ENCODE measurements at places on chromosomes 16 and 17.

GRCh38 chr17:82204831-82205719 is 7.6 kb downstream of the CCDC57 start:
- DNase-seq: peak; percentile 20

DNA sequence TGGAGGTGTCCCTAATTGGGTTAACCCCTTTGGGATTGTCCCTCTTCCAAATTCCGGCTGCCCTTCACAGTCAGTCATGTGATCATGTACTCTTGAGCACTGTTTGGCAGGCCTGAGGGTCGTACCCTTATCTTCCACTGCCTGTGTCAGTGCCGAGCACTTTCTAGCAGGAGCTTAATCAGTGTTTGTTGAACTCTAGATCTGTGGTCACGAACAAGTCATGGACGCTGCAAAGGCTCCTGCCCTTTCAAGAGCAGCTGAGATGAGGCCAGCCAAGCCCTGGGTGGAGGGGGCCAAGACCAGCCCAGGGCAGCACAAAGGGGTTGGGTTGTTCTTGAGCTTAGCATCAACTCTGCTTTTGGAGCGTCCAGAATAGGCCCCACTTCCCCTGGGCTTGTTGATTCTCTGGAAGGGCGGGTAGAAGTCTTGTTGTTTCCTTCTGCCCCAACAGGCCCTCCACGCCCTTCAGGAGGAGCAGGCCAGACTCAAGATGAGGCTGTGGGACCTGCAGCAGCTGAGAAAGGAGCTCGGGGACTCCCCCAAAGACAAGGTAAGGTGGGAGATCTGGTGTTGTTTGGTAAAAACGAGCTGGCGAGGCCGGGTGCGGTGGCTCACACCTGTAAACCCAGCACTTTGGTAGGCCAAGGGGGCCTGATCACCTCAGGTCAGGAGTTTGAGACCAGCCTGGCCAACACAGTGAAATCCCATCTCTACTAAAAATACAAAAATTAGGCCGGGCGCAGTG is 5.3 kb downstream of the IFI35 start:
- no peak for DNase-seq

GRCh38 chr16:736936-737481 is 3.8 kb downstream of the CIAO3 start:
- DNase-seq: no peak

- no peak for DNase-seq
Observed at GRCh38 chr17:2755891-2756724, 6.7 kb upstream of the CCDC92B start.

DNA sequence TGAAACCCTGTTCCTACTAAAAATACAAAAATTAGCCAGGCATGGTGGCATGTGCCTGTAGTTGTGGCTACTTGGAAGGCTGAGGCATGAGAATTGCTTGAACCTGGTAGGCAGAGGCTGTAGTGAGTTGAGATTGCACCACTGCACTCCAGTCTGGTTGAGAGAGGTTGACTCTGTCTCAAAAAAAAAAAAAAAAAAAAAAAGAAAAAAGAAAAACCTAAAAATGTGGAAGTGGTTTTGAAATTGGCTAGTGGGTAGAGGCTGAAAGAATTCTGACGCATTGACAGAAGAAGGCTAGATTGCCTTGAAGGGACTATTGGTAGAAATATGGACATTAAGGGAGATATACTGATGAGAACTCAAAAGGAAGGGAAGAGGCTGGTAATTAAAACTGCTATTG is 33.6 kb upstream of the CPPED1 start:
- DNase-seq: no peak

DNA sequence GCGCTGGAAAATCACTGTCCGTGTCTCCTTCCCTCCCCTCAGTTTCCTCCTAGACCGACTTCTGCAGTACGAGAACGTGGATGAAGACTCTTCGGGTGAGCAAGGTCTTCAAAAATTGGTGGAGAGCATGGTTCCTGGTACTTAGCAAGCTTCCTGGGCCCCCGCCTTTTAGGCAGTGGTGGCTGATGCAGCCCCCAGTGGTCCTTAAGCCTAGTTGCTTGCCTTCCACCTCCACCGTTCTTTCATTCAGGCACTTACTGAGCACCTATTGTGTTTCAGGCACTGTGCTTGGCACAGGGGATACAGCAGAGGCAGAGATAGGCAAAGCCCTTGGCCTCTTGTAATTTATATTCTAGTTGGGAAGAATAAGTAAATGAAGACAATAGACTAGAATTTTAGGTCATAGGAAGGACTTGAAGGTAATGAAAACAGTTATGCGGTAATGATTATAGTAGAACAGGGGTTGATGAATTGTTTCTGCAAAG is 767 bp downstream of the INO80E start:
- DNase-seq: no peak

DNA sequence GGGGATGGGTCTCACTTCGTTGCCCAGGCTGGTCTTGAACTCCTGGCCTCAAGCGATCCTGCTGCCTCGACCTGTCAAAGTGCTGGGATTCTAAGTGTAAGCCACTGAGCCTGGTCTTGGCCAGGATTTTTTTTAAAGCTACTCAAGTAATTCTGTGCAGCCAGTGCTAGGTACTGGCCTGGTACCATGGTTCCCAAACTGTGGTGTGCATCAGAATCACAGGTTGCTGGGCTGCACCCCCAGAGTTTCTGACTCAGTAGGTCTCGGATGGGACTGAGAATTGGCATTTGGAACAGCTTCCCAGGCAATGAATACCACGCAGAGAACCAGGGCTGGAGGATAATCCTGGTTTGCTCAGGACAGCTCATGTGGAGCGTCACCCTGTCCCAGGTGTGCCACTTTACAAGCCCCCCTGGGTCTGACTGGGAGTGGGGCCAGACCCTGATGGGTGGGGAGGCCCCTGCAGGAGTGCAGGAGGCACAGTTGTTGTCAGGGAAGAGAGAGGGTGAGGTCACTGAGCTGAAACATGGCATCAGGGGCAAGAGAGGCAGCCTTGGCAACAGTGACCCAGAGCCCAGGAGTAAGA is 10.7 kb upstream of the MRPS23 start:
- DNase-seq: no peak

- DNase-seq: peak; percentile 13
Observed at GRCh38 chr16:80680839-80681238, 123.6 kb downstream of the CDYL2 start.
